ENCODE measurements at places on chromosomes 16 and 17. TPM values are rescaled to one million over a fixed set of nuclear protein-coding genes. Genes with fewer than 3 reads are reported as not detected.

DNA sequence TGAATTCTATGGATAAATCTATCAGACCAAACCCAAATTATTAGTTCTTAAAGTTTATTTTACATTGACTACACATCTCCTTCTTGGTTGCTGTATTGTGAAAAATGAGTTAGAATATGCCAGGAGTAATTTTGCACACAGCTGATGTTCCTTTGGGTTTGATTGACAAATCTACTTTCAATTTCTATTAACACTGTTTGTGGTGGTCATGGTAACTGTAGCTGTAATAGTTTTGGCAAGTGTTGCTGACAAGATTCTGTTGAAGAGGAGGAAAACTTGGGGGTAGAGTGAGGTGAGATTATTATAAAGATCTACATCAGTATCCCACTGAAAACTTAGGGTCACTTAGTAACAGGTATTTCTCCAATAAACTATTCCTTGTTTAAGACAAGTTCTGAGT is 30.3 kb downstream of the MRTFB start:
- no peak for DNase-seq

GRCh38 chr16:88855176-88855575 is 1.6 kb downstream of the GALNS start:
- no peak for DNase-seq

- no peak for DNase-seq
Observed at GRCh38 chr17:74875155-74875976, 2.6 kb upstream of the FDXR start.

GRCh38 chr16:89155184-89155679 is 16.3 kb upstream of the CDH15 start:
- DNase-seq, result no peak

DNA sequence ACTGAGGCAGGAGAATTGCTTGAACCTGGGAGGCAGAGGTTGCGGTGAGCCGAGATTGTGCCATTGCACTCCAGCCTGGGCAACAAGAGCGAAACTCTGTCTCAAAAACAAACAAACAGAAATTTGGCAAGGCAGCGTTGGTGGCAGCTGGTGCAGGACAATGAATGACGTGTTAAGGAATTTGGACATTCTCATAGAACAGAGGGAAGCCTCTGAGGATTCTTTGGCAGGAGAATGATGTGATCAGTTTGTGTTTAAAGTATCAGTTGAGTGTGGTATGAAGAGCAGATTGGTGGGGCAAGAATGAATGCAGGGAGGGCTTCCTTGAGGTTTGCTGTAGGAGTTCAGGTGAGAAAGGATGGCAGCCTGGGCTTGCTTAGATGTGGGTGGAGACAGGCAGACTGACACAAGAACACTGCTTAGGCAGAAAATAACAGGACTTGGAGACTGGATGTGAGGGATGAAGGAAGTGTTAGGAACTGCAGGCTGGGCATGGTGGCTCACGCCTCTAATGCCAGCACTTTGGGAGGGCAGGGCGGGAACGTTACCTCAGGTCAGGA is 4.8 kb downstream of the CYB5D2 start:
- no peak for DNase-seq

GRCh38 chr16:57622361-57623250 is 5.8 kb upstream of the ADGRG1 start:
- DNase-seq, result no peak

GRCh38 chr16:11025120-11025531 is 80.8 kb downstream of the CLEC16A start:
- no peak for DNase-seq

GRCh38 chr17:40645943-40646342 is 1.7 kb downstream of the SMARCE1 start:
- no peak for DNase-seq

DNA sequence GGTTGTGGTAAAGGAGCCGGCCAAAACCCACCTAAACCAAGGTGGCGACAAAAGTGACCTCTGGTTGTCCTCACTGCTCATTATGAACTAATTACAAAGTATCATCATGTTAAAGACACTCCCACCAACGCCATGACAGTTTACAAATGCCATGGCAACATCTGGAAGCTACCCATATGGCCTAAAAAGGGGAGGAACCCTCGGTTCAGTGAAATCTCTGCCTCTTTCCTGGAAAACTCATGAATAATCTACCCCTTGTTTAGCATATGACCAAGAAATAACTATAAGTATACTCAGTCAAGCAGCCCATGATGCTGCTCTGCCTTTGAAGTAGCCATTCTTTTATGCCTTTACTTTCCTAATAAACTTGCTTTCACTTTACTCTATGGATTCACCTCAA is 72.2 kb downstream of the CYLD start:
- no peak for DNase-seq

DNA sequence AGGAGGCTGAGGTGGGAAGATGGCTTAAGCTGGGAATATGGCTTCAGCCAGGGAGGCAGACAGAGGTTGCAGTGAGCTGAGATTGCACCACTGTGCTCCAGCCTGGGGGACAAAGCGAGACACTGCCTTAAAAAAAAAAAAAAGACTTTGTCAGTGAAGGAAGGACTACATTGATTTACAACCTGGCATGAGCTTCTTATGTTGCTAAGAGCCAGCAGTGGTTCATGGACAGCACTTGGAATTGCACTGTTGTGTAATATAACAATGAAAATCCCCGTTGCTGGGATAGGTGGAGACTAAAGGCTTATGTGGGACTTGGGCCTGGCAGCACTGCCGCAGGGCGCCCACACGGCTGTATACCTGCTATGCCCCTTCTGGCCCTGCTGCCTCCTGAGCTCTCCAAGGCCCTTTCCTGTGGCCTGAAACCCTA is 14.1 kb upstream of the SLC16A5 start:
- no peak for DNase-seq

GRCh38 chr16:75761108-75761507 is 34.8 kb upstream of the CPHXL start:
- no peak for DNase-seq

GRCh38 chr16:80166082-80166481 is 374.7 kb upstream of the DYNLRB2 start:
- no peak for DNase-seq

GRCh38 chr16:49876716-49877129 is 20.8 kb upstream of the ZNF423 start:
- DNase-seq, result no peak

DNA sequence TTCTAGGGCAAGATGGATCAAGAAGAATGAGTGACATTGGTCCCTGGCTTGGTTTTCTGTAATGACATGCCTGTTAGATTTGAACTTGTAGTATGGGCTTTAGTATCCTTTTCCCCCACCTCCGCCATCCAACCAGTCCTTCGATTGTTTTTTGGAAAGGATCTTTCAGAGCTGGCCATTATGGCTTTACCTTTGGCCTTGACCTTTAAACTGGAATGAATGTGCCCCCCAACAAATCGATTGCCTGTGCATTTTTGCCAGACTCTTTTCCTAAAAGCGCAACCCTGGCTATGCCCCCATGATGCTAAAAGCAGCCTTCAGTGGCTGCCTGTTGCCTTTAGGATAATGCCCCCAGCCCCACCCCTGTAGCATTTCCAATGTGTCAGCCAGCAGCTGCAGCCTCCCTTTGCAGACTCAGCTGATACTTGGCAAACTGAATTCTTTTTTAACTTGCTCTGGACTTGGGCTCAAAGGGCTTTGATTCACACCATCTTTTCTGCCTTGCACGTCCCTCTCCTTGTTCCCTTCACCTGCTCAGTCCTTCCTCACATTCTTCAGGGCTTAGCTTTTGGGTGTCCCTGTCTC is 4.0 kb downstream of the GPRC5C start:
- DNase-seq, result no peak

DNA sequence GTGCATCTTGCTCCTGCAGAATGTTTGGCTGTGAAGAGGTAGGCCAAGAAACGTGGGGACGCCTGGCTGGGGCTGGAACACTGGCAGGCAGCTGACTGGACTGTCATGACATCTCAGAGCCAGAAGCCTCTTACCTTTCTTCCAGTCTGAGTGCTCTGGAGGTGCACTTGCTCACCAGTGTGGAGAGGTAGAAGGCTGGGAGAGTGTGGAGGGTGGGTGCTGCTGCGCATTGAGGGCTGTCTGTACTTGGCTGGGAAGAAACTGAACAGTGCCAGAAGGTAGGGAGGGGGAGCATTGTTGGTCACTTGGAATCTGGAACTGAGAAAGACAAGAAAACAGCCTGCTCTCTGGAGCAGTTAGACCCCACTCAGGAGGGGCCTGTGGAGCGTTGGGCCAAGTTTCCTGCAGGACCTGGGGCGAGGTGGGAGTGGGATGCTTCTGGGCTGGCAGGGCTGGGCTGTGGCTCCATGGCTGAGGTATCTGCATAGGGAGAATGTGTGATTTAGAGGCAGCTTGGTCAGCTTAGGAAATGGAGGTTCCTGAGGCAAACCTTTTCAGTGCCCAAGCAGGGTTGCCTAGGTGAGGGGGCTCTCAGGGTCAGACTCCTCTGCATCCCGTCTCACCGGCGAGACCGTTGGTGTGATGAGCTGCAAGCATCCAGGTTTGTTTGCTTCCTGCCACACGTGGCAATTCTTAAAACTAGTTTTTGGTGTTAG is 55.1 kb downstream of the KSR1 start:
- DNase-seq, result no peak

- DNase-seq, result no peak
Observed at GRCh38 chr16:8179615-8180014, 410.7 kb downstream of the TMEM114 start.

GRCh38 chr17:54864636-54865356 is 35.9 kb upstream of the TOM1L1 start:
- DNase-seq, result no peak

DNA sequence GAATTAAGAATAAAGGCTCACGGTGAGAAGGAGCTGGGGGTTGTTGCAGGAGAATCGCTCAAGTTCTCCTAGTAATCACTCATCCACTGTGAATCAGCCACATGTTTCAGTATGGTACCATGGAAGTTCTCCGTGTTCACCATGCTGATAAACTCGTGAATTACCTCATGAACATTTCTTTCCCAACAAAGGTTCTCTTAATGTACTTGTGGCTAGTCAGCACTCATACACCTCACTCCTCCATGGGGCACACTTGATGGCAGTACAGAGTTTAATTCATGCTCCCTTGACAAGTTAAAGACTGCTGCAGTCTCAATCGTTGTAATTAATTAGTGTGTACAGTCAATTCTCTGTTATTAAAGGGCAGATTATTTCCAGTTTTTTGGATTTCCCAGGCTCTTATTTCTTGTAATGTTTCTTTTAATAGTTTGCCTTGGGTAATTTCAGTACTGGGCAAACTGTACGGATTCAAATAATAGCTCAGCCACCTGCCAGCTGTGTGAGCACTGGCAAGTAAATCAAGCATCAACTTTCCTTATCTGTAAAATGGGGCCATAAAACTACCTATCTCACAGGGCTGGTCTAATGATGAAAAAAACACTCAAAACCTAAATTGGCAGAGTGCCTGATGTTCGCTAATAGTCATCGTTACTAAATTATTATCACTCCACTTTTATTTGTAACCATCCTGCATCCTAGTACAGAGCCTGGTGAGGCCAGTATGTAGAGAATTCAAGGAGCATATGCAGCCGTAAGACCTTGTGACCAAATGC is 6.1 kb downstream of the GOT2 start:
- no peak for DNase-seq

DNA sequence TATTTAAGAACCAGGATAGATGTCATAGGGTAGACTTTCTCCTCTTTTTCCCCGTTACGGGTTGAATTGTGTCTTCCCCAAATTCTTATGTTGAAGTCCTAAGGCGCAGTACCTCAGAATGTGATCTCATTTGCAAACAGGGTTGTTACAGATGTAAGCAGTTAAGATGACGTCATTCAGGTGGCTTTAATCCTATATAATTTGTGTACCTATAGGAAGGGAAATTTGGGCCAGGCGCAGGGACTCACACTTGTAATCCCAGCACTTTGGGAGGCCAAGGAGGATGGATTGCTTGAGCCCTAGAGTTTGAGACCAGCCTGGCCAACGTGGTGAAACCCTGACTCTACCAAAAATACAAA is 99.5 kb upstream of the DHX40 start:
- DNase-seq, result no peak

GRCh38 chr16:56351481-56351880 is 73.9 kb downstream of the AMFR start:
- no peak for DNase-seq

DNA sequence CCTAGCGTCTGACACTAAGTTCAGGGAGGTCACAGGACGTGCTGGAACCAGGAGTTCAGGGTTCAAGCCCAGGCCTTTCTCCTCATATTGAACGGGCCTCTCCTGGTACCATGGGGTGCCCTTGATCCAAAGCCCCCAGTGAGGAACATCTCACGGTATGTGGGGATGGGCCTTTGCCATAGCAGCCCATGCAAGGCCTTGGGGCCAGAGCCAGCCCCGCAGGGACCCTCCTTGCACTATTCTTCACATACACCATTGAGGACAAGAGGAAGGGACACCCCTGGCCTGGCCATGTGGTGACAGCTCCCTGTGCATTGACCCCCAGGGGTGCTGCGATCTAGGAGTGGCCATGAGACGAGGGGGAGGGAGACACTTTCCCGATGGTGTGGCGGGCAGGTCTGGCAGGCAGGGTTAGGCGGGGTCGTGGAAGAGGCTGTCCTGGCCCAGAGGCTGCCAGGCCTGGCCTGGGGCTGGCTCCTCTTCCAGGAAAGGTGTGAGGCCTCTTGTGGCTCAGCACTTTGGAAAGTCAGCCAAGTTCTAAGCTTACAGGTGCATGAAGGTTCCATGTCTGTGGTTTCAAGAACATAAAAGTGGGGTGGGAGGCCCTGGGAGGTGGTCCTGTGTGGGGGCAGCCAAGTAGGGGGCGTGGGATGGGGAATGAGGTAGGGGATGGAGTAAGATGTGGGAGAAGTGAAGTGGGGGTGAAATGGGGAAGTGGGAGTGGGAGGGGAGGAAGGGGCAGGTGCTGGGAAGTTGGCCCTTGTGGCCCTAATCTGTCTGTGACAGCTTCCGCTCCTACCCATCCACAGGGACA is 88.7 kb upstream of the CBX4 start:
- no peak for DNase-seq

The GCGR gene
- polyA plus RNA-seq, result 12.5 TPM

The USP43 gene
- 7.1 TPM for polyA plus RNA-seq

The MT1E gene
- 16.0 TPM for polyA plus RNA-seq

The COPZ2 gene
- polyA plus RNA-seq, result 20.3 TPM

The CBX2 gene
- polyA plus RNA-seq, result 23.7 TPM

The ENGASE gene
- 14.6 TPM for polyA plus RNA-seq

The POLR2A gene
- polyA plus RNA-seq, result 131 TPM

The CPD gene
- 105 TPM for polyA plus RNA-seq

The VTN gene
- 26.1 TPM for polyA plus RNA-seq

The CCL8 gene
- polyA plus RNA-seq, result not detected

Data from renal cortex interstitium (tissue), 15 donors.